ENCODE measurements at places on chromosomes 3 and 15.

DNA sequence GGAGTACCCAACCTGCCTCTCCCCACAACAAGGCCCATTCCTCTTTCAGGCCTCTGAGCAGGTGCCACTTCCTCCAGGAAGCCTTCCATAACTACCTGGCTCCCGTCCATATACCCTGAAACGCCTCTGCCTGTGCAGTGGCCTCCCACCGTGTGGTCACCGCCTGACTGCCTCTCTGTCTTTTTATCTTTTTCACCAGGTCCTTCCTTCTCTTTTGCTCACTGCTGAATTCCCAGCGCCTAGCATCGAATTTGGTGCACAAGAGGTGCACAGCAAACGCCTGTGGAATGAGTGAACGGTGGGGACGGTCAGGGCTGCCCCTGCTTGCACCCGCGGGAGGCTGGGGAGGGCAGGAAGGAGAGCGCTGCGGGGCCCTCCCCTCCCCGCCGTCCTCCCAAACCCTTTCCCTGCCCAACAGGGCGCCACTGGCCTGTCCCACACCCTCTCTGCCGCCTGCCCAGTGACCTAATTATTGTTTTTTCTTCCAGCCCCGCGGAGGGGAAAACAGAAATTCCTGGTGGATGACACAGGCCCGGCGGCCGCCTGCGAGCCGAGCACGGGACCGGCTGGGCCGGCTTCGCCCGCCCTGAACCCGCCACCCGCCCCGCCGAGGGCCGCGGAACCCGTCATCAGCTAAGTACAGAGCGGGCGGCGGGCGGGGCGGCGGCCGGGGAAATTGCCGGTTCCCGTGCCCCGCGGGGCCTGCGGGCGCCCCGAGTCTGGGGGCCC is 140.1 kb downstream of the SMAD6 start:
- no peak for DNase-seq

GRCh38 chr15:89860891-89861290 is 32.9 kb downstream of the AP3S2 start:
- no peak for DNase-seq

DNA sequence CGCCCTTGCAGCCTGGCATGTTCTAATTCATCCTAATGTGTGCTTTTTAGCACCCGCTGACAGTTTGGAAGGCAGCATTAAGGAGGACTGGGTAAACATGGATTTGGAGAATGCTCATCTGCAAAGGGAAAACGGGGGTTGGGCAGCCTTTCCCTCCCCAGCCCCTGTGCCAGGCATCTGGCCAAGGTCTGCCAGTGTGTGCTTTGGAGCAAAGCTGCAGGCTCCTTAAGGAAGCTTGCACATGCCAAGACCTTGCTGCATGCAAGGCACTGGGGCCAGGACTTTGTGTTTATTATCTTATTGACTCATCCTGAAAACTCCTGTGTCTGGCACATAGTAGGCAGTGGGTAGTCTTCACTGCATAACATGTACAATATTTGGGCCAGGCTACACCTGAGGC is 20.1 kb downstream of the FAM3D start:
- DNase-seq = no peak

DNA sequence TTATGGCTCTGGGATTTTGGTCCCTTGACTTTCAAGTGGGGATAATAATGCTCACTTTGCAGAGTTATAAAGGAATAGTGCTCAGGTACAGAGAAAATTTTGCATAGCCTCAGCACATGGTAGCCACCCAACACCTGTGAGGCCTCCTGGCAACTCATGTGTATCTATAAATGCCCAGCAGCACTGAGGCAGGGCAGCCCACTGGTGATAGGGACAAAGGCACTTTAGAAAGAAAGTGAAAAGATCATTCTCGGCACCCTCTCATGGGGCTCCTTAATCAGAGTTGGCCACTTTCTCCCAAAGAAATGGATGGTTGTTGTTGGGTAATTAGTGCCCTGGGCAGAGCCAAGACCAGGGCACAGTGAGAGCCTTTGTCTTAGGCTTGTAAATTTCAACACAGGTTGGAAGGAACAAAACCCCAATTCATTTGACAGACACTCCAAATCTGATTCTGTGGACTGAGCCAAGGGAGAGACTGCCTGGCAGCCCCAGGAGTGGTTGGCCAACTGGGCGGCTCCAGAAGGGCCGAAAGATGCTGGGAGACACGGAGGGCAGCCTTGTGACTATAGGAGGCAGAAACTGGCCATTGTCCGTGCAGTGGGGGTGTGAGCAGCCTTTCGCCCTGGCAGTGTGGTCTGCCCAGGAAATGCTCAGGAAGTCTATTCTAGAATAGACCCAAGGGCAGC is 213.2 kb upstream of the RGMA start:
- no peak for DNase-seq

DNA sequence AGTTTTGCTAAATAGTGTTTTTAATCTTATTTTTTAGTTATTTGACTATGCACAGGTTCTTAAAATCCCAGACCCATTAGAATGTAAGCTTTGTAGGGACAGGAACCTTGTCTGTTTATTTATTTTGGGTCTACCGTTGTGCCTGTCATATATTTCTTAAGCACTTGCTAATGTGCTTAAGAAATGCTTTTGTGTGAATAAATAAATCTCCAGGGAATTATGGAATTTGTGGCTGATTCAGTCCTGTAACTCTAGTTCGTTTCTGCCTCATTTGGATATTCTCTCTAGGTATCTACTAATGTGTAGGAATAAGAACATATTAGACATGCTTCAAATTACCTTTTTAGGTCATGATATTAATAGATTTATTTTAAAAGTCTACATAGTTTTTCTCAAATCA is 161.6 kb downstream of the LPP start:
- DNase-seq = no peak

DNA sequence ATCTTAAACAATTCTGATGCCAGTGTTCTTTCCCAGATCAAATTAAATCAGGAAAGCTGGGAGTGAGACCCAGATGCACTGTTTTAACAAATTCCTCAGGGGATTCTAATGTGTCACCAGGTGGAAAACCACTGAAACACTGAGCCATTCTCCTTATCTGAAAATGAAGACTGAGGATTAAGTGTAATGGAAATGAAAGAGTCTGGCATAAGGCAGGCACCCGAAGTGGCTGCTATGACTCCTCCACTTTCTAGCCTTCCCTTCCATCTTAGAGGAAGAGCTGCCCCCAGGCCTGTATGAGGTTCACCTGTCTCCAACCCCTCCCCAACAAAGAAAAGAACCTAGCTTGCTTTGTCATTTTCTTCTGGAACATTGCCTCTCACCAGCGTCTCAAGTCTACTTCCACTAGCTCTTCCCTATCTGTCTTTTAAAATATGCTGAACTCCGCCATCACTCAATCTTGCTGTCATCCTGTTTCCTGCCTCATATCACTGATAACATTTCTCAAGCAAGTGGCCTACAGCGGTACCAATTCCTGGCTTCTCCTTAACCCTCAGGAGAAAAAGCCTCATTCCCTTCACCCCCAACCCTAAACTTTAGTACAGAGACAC is 13.7 kb upstream of the ABHD2 start:
- DNase-seq = no peak

- no peak for DNase-seq
These were observed 21.5 kb upstream of the PTPN23 start for GRCh38 chr3:47359323-47359722.

GRCh38 chr3:119800844-119801243 is 18.9 kb downstream of the NR1I2 start:
- DNase-seq = no peak

DNA sequence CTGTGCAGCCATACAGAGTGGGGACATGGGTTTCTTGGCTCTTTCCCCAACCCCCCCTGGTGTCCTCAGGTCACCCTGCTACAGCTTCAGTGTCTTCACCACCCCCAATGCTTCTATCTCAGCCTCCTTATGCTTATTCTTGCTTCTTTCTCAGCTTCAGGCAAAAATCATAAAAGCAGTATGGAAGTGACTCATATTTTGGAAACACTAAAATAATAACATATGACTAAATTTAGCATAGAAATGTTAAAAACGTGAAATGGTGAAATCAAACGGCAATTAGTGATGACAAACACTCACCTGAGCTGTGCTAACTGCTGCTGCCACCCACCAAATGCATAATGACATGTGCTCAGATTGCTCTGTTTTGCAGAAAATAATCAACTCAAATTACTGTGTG is 475.2 kb upstream of the EPHA3 start:
- DNase-seq = no peak

- no peak for DNase-seq
These were observed 69.3 kb downstream of the CHAC1 start for GRCh38 chr15:41022487-41023090.

DNA sequence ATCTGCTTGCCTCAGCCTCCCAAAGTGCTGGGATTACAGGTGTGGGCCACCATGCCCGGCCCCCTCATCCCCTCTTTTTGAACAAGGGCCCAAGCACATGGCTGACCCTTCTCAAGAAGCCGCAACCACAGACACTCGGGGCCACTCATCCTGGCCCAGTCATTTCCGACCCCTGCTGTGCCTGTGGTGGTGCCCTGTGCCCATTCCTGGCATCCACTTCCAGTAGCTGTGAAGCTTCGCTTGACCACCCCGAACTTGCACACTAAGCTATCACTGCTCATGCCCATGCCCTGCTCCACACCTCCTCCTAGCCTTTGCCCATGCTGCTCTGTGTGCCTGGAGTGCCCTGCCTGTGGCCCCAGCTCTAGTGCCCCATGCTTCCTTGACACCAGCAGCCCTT is 8.3 kb downstream of the TMEM44 start:
- DNase-seq = no peak

DNA sequence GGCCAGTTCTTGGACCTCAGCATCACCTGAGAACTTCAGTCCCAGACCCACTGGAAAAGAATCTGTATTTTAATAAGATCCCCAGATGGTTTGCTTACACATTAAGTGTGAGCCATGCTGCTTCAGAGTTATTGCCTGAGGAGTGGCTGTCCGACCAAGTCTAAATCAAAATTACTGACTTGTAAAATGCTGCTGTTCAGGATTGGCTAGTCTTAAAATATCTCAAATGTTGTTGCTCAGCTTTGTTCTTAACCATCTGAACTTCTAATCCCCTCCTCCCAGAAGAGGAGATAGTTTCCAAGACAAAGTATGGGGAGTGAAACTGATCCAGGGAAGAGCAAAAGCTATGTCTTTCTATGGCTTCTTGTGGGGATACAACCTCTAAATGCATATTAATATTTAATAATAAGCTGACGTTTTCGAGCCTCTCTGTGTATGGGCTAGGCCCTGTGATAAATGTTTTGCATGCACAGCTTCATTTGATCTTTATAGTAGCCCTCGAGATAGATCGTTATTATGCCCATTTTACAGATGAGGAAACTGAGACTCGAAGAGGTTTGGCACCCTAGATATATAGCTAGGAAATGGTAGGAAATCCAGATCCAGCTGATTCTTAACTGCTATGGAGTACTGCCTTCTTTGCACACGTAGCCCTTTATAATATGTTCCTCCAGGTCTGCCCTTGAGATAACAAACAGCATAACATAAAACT is 52.2 kb downstream of the DNASE1L3 start:
- no peak for DNase-seq

GRCh38 chr15:70523616-70524015 is 239.7 kb downstream of the UACA start:
- no peak for DNase-seq

DNA sequence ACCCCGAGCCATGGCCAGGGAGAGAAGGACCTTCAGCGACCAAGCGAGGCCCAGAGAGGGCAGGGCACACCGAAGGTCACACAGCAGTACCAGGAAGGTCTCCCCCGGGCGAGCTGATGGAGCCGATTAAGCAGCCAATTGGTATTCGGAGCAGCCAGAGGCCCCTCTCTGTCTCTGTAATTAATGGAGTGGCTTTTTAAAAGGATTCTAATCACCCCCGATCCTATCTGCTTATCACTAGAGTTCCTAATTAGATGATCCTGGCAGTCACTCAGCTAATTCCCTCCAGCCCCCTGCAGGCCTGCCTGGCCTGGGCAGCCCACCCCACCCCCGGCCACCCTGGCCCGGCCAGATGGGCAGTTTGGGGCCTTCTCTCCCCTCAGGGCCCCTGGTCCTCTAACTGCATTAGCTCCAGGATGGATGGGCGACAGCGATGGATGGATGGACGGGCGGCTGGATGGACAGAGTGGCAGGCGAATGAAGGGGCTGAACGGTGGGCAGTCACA is 1.6 kb upstream of the DNAJB8 start:
- no peak for DNase-seq

DNA sequence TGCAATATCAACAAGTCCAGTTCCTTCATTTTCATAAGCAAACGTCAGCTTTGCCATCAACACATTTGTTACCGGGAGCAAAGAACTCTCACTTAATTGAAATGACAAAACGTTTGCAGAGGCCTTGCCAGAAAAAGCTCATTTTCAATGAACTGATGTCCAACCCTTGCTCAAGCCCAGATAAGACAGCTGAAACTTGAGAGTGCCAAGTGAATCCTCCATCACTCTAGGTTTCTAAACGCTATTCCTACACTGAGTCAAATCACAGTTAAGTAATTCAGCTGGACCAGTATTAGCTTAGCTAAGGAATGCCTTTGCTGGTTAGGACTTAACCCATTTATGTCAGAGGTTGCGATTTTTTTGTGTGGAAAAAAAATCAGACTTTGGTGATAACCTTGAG is 11.5 kb downstream of the CHSY1 start:
- DNase-seq = no peak

- no peak for DNase-seq
These were observed 10.2 kb downstream of the BDH1 start for GRCh38 chr3:197545571-197545970.

GRCh38 chr3:186608624-186609215 is 4.1 kb upstream of the AHSG start:
- DNase-seq = no peak

DNA sequence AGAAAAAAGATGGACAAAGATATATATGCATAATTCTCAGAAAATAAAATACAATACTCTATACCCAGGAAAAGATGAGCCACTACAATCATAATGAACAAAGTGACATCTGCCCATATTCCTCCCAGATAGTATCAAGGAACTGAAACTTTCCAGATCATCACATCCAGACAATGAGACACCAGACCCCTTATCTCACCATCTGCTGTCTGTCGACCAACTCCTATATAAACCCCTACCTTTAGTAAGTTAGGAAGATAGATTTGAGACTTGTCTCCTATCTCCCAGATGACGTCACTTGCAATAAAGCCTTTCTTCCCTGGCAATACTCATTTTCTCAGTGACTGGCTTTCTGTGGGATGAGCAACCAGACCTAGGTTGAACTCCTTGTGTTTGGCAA is 1071.6 kb downstream of the PLOD2 start:
- no peak for DNase-seq

GRCh38 chr3:197407526-197407925 is 109.1 kb upstream of the DLG1 start:
- DNase-seq = no peak

- no peak for DNase-seq
These were observed 89.1 kb downstream of the EBLN2 start for GRCh38 chr3:73150369-73151130.
